ENCODE measurements at places on chromosomes 16 and 17.

GRCh38 chr16:51393381-51394005 lies 242.4 kb upstream of the SALL1 start:
- no peak for DNase-seq

DNA sequence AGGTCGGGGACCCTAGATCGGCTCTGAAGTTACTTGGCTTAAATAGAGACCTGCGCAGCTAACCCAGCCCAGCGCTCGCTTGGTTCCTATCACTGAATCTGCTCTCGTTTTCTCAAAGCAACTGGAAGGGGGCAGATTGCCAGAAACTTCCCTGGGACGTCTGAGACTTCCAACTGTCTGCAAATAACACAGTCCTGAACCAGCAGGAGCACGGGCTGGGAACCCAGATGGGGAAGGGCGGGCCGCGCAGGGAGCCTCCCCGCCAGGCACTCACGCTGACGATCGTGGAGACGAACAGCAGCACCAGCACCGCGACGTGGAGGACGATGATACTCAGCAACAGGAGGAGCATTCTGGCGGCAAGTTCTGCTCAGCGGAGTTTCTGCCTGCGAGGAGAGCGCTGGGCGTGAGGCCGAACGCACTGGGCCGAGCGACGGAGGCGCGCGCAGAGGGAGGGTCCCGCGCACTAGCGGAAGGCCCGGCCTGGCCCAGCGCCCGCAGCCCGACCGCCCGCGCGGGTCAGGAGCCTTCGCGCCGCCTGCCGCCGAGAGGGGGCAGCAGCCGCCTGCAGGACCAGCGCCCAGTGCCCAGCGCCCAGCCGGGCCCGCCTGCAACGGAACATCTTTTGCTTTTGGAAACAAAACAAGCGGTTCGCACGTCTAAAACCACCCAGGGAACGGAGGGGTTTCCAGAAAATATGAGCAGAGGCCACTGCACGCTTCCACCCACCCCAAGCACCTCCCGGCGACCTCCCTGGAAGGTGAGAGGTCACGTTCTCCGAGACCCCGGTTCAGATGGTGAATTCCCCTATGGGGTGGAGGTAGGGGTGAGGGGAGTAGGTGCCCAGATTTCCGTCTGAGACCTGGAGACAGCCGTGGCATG lies 4.5 kb downstream of the PMP22 start:
- peak; percentile 76 for DNase-seq

GRCh38 chr17:78935419-78936323 lies 10.5 kb upstream of the TIMP2 start:
- no peak for DNase-seq

GRCh38 chr17:32349503-32349853 lies 479 bp upstream of the ZNF207 start:
- peak; percentile 23 for DNase-seq

- DNase-seq = no peak
Observed at GRCh38 chr16:54591816-54592246, 305.2 kb upstream of the IRX3 start.

- no peak for DNase-seq
Observed at GRCh38 chr16:86883583-86884389, 305.4 kb downstream of the FOXL1 start.

DNA sequence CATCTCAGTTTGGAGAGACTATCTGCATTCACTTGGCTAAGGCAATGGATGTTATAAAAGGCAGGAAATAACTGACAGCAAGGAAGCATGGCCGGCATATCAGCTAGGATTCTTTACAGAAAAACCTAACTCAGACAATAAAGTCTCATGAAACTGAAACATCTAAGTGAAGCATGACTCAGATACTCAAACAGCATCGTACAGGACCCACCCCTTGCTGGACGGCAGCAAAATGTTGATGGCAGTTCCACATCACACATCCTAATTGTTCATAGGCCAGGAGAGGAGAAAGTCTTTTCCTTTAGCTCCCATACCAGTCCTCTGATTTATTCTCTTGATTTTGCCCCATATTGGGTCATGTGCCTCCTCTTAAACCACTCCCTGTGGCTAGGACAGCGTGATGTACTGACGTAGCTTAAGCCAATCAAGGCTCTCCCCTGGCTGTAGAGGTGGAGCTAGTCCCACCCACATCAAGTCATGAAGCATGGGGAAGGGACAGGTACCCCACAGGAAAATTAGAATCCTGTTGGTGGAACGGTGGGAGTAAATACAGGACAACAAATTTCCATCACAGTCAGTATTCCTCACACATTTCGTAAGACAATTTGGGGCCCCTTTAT lies 178.9 kb downstream of the IRX3 start:
- DNase-seq = no peak
